Myometrial cell (primary cell): ENCODE measurements at places on chromosomes 16 and 17. TPM values are rescaled to one million over a fixed set of nuclear protein-coding genes. Genes with fewer than 3 reads are reported as not detected.

The GPR142 gene
- not detected in 2 replicates for total RNA-seq

The CES3 gene
- total RNA-seq = not detected in 2 replicates

The TEX19 gene
- total RNA-seq = 2.0 TPM in 1 of 2 replicates, not detected in the other

The ACSM2A gene
- not detected in 2 replicates for total RNA-seq

The MSLN gene
- total RNA-seq = 0.53 and 0.86 TPM in 2 replicates

The PRSS36 gene
- total RNA-seq = 0.18 and 2.0 TPM in 2 replicates

The LMF1 gene
- total RNA-seq = 21.6 and 22.5 TPM in 2 replicates

The DNAH9 gene
- total RNA-seq = not detected in 2 replicates

The RBFOX1 gene
- 1.2 TPM in 1 of 2 replicates, not detected in the other for total RNA-seq

The PABPN1L gene
- total RNA-seq = not detected in 2 replicates

The SLFN14 gene
- not detected in 2 replicates for total RNA-seq

The CFAP97D1 gene
- total RNA-seq = not detected in 2 replicates

The OMG gene
- total RNA-seq = not detected in 2 replicates

The ATP2A1 gene
- 0.29 TPM in 1 of 2 replicates, not detected in the other for total RNA-seq

The SMTNL2 gene
- not detected in 2 replicates for total RNA-seq

The PYY gene
- not detected in 2 replicates for total RNA-seq

The EXOC3L1 gene
- not detected in 2 replicates for total RNA-seq

The TIMP2 gene
- total RNA-seq = 211 and 232 TPM in 2 replicates

The GNGT2 gene
- total RNA-seq = not detected in 2 replicates

The CA5A gene
- total RNA-seq = not detected in 2 replicates

The MAPK8IP3 gene
- 12.4 and 30.1 TPM in 2 replicates for total RNA-seq

The BCL6B gene
- 0.18 and 0.58 TPM in 2 replicates for total RNA-seq

The SLC6A2 gene
- total RNA-seq = not detected in 2 replicates

The FAM20A gene
- 7.6 and 21.9 TPM in 2 replicates for total RNA-seq

The DOC2A gene
- total RNA-seq = 0.53 TPM in 1 of 2 replicates, not detected in the other

The PIRT gene
- total RNA-seq = not detected in 2 replicates

The STH gene
- not detected in 2 replicates for total RNA-seq

The KRTAP9-8 gene
- not detected in 2 replicates for total RNA-seq

The KRT17 gene
- 3.5 and 9.2 TPM in 2 replicates for total RNA-seq

The CLEC19A gene
- total RNA-seq = not detected in 2 replicates

The MYH2 gene
- under 0.01 TPM in 1 of 2 replicates, not detected in the other for total RNA-seq

The ABCA3 gene
- total RNA-seq = 0.18 TPM in 1 of 2 replicates, not detected in the other

The ALOX15B gene
- 0.18 and 0.29 TPM in 2 replicates for total RNA-seq

The PLA2G10 gene
- total RNA-seq = not detected in 2 replicates

The KRT12 gene
- under 0.01 TPM in 1 of 2 replicates, not detected in the other for total RNA-seq

The MYH10 gene
- 33.7 and 65.9 TPM in 2 replicates for total RNA-seq

The ADORA2B gene
- total RNA-seq = 64.0 and 65.2 TPM in 2 replicates

The NACA2 gene
- not detected in 2 replicates for total RNA-seq

The SOST gene
- not detected in 2 replicates for total RNA-seq

The FGF11 gene
- 0.29 and 1.1 TPM in 2 replicates for total RNA-seq
